ENCODE measurements at places on chromosomes 11 and 22.

GRCh38 chr11:106456647-106457046 lies 379.2 kb downstream of the AASDHPPT start:
- DNase-seq, result no peak

DNA sequence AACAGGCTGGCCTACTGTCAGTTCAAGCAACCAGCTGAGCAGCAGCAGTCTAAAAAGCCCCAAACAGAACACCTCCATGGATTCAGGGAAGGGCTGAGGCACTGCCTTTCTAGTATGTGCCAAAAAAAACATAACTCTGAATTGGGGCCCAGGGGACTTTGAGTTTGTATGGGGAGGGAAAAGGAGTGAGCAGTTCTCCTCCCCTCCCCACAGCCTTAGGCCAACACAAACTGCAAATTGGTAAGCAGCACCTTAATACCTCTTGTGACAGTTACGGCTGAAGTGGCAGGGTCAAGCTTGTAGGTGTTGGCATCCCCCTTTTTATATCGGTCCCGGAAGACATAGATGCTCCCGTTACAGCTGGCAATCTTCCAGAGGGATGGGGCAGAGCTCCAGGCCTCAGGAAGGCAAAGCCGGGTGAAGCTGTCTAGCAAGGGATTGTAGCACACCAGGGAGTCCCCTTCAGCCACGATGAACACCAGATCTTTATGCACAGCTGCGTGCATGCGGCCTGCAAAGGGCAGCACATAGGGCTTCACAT lies 6.0 kb downstream of the KBTBD4 start:
- DNase-seq, result no peak

GRCh38 chr11:109308551-109308950 lies 113.4 kb upstream of the C11orf87 start:
- DNase-seq, result no peak

DNA sequence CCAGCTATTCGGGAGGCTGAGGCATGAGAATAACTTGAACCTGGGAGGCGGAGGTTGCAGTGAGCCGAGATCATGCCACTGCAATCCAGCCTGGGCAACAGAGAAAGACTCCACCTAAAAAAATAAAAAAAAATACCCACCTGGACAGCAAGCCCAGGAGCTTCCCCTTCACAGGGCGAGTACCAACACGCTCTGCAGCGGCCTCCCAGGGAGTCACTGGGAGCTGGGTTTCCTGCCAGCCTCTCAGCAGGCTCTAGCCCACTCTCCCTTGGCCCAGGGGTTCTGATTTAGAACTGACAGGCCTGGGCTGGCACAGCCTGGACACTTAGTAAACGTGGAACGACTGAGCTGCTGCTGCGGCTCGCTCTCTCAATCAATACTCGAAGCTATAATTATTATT lies 2.0 kb upstream of the CABP7 start:
- no peak for DNase-seq

GRCh38 chr11:61454520-61454919 lies 24.6 kb downstream of the SDHAF2 start:
- DNase-seq, result no peak

DNA sequence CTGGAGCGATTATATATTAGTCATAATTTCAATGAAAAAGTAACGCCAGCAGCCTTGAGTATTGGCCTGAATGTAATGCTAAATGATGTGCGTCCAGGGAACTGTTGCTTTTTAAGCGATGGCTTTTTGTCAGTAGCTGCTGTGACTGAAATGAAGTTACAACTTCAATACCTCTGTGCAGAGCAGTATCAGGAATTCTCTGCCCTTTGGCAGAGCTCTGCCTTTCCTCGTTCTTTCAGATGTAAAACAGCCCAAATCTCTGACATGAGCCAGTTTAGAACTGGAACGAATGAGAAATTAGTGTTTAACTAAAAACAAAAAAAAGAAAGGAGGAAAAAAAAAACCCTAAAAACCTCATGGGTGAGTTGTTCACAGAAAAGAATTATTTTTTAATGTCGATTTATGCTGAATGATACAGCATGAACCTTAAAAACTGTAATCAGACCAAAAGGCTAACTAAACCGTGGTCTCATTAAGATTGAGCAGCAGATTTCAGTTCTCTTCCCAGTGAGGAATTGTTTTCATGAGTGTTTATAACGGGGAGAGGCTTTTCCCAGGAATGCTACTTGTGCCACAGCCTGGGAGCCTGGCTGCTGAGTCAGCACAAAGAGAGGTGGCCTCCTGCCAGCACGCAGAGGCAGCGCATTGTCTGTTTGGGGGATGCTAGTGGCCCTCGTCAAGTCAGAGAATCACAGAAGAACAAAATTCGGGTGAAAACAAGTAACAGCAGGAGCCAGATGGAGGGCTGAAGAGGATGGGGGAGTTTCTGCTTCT lies 146.2 kb upstream of the RASSF10 start:
- DNase-seq, result no peak

DNA sequence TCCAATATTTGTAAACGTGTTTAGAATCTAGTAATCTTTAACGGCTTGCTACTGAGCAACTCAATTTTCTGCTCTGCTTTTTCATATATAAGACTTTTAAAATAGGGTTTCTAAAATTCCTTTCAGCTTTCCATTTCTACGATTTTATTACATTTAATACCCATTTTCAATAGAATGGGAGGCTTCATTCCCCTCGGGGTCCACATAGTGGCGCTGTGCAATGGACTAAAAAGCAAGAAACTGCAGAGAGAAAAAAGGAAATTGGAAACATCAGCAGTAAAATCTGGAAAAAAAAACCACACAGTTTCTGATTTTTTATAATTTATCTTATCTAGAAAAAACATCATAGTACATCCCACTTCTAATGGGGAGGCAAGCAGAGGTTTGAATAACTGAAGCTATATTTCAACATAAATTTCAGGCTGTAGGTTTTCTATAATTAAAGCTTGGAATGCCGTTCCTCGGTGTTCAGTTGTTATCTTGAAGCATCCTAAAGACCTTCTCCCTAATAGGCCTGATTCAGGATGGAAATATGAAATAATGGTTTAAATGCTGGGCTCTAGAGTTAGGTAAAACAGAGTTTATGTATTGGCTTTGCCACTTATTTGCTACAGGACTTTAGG lies 18.7 kb upstream of the JHY start:
- peak; percentile 26 for DNase-seq
